Stimulated activated CD4-positive, alpha-beta T cell treated with anti-CD3 and anti-CD28 coated beads, Interleukin-1b, Interleukin-23, amount 100 ng/mL, for 1 hour (primary cell): ENCODE measurements at places on chromosomes 5 and 9.

DNA sequence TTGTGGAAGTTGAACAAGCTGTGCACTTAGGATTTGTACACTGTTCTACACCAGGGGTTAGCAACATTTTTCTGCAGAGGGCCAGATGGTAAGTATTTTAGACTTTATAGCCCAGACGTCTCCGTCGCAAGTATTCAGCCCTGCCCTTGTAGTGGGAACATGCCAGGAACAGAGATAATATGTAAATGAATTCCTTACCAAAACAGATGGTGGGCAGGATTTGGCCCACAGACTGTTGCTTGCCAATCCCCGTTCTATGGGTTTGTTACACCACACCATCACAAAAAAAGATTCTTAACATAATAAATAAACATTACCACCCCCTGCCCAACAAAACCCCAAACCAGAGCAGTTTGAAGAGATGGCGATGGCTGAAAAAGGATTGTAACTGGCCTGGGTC is 74.3 kb downstream of the AMBP start:
- DNase-seq: no peak

- no peak for DNase-seq
Measured at GRCh38 chr9:127148014-127148413, 25.6 kb upstream of the ANGPTL2 start.

DNA sequence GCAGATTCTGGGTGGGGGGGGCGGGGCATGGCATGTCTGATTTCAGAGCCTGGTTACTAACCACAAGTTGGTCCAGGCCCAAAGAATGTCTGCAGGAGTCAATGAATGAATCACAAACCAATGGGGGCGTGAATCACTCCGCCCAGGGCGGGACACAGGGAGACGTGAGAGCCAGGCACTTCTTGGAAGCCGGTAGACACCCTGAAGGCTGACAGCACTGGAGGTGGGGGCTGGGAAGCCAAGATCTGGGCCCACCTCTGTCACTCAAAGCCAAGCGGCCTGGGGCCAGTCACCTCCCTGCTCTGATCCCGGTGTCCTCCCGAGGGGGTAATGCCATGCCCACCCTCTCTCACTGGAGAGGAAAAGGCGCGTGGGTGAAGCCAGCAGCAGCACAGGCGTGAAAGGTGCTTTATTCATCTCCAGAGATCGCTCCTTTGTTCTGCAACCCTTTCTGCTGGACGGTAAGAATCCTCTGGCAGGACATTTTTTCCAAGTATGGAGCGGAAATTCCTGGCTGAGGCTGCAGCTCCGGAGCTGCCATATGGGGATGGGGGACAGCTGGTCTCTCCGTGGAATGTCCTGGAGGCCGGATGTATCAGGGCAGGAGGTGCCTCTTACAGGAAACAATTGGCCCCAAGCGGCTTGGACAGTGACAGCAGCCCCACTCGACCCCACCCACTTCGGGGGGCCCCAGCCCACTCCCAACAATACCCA is 85.0 kb downstream of the STK10 start:
- DNase-seq: no peak

DNA sequence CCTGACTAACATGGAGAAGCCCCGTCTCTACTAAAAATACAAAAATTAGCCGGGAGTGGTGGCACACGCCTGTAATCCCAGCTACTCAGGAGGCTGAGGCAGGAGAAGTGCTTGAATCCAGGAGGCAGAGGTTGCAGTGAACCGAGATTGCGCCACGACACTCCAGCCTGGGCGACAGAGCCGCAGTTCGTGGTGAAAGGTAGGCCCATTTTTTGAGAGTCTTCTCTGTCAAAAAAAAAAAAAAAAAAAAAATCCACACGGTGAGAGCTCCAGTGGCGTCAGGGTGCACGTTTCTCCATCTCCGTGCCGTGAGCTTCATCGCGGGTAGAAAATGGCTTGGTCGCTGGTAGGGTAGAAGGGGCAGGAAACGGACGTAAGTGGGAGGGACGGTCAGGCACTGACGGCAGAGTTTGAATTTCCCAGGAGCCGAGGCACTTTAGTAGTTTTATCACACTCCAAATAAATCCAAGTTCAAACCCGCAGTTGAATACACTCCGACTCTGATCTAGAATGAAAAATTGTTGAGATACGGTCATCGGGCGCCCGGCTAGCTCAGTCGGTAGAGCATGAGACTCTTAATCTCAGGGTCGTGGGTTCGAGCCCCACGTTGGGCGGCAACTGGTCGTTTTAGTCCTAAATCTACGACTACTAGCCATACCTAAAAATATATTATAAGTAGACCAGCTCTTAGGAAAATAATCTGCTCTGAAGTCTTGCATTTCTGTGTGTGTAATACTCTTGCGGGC is 2.4 kb upstream of the TRIM7 start:
- no peak for DNase-seq

GRCh38 chr9:13274886-13275641 is 4.4 kb downstream of the MPDZ start:
- DNase-seq: no peak

DNA sequence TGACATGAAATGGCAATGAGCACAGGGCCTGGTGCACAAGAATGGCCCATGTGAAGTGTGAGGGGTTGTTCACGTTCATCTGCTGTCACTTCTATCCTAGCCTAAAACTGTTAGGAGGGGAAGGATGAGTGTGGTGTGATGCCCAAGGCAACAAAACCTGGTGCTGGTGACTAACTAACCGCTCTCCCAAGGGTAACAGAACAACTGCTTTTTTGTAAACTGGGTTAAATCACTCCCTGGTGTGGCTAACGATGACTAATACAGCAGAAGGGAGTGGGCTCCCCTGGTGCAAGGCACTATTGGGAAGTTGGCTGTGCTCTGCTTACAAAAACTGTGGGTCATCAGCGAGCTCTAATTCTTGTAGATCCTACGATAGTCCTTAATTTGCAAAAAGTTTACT is 103.2 kb upstream of the VCAN start:
- no peak for DNase-seq

DNA sequence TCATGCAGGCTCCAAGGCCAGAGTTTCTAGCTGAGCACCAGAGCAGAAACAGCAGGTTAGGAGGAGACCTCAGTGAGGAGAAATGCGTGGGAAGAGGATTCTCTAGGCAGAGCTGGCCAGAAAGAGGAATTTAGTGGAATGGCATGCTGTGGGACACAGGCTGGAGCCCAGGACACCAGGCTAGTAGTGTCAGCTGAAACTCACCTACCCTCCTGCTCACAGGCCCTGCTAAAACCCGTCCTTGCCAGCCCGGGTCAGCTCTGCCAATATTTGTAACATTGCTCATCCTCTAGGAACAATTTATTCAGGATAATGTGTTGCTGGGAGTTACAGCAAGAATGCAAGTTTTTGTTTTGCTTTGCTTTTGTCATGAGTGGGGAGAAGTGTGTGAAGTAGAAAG is 40.2 kb upstream of the AGXT2 start:
- no peak for DNase-seq

DNA sequence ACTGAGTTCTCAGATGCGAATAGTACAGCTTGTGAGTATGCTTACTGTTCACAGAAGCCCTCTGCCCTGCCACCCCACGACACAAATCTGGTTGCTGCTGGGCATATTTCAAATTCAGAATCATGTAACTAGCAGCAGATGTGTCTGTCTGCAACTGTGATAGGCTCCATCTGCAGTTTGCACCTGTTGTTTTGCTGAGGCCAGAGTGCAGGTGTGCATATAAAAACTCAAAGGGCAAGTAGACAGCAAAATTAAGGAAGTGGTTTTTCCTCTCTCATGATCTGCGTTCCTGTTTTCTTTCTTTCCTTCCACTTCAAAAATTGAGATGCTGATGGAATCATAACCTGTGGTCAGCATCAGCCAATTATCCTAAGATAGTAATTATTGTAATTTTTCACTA is 1000.5 kb downstream of the PTPRD start:
- no peak for DNase-seq

GRCh38 chr5:148924817-148925216 is 98.4 kb downstream of the ADRB2 start:
- no peak for DNase-seq

GRCh38 chr5:17046320-17046719 is 110.2 kb upstream of the MYO10 start:
- DNase-seq: no peak

GRCh38 chr5:171852255-171852681 is 66.7 kb downstream of the SMIM23 start:
- DNase-seq: no peak

DNA sequence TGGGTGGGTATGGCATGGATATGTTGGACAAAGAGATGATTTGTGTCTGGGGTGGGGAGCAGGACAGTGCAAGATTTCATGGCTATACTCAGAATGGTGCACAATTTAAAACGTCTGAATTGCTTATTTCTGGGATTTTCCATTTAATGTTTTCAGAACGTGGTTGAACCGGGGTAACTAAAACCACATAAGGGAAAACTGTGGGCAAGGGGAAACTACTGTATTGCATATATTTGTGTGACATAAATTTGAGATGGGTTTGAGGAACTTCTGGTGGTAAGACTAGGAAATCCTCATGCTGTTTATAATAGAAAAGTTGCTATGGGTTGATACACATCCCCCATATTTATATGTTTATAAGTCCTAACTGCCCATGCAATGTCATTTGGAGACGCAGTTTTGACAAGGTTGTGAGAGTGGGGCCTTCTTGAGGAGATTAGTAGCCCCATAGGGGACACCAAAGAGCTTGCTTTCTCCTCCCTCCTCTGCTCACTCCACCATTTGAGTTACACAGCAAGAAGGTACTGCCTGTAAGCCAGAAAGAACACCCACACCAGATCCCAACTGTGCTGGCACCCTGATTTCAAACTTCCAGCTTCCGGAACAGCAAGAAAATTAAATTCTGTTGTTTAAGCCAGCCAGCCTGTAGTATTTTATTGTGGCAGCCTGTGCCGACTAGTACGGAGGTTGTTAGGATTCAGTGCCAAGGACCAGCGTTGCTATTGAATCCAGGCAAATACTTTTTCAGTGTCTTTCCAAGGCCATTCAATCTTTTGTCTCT is 2118.9 kb downstream of the MAT2B start:
- no peak for DNase-seq

- no peak for DNase-seq
Measured at GRCh38 chr5:1652873-1653697, 129.3 kb upstream of the LPCAT1 start.

GRCh38 chr5:180873615-180874520 is 12.8 kb upstream of the ZFP62 start:
- no peak for DNase-seq

DNA sequence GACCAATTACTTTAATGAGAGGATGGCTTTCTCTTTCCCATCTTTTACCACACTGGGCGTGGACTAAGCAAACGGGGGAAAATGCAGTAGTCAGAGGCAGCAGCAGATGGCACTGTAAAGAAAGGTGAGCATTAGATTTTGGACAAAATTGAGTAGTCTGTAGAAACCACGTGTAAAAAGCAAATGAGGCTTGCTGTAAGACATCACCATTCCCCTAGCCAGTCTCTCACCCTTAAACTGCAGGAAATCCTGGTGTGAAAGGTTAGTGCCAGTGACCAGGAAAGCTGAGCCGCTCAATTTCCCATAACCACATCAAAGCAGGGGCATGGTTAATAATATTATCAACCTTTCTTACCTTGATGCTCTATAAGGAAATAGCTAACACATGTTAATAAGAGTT is 31.8 kb downstream of the SPATA31C2 start:
- no peak for DNase-seq

DNA sequence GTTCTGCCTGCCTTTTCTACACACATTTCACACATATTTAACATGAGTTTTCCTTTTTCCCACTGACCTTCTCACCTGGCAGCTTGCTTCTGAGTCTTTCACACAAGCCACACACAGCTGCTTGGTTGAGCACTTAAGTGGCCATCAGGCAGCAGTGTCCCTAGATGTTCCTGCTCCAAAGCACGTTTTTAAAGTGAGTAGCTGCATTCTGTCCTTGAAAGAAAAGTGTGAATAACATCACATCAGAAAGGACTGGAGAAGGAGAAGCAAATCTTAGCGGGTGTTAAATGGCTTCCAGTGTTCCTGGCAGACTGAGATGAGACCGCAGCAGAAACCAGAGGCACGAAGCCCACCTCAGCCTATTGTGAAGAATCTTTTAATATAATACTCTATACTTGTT is 209.2 kb upstream of the IRX4 start:
- no peak for DNase-seq

DNA sequence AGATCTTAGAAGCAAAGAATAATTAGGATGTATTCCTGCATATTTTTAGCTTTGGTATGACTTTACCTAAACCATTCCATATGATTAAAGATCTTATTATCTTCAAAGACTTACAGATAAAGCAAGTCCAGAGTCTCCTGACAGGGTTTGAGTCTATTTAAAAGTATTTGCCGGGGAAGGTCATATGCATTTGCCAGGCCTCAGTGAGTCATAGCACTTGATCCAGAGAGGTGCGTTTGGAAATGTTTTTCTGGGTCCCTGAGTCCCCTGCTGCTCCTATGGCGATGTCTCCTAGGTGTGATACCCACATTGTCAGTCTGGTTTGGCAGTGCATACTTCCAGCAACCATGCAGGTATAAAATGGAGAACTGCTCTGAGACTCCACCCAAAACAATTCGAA is 217.0 kb downstream of the FBXL7 start:
- DNase-seq: no peak

- no peak for DNase-seq
Measured at GRCh38 chr5:126720369-126720768, 56.6 kb upstream of the LMNB1 start.

DNA sequence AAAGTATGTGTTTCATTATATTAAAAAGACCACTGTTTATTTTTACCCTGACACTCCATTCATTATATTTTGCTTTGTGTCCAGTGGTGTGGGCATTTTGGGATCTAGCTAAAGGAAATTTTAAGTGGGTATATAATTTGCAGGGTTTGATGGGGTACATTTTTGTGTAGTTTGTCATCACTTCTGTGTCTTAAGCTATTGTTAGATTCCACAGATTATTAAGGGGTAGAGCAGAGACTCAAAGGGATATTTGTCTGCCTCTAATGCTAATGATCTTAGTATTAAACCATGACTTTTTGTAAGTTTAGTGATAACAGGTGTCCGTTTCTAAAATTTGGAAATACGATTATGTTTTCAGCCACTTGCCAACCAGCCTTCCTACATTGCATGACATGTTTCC is 731.6 kb downstream of the BRINP1 start:
- no peak for DNase-seq

GRCh38 chr5:10789021-10789420 is 28.0 kb upstream of the DAP start:
- no peak for DNase-seq

DNA sequence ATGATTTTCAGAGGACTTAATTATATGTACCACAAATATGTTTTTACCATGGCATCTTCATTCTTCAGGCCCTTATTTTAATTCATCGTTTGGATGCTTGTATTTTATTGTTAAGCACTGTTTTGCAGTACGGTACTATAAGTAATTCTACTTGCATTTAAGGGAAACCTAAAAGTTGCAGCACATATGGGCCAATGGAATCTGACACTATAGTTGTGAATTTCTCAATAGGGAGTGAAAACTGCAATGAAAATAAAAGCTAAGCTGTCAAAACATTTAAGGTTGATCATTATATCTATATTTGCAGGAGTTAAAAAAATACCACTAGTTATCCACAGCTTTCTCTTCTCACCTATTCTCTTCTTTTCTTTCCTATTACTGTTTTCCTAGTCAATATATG is 1071.8 kb downstream of the MAT2B start:
- no peak for DNase-seq
